ENCODE measurements at places on chromosomes 5 and 9.

GRCh38 chr5:104128348-104128747, 565.8 kb upstream of the NUDT12 start:
- H3K36me3 ChIP-seq: no peaks in the 10 kb centered on the region
- H3K27me3 ChIP-seq: no peaks in the 10 kb centered on the region
- no peak for DNase-seq
- H3K4me3 ChIP-seq: no peak overlapping the region
- H3K4me1 ChIP-seq: no peaks in the 10 kb centered on the region

DNA sequence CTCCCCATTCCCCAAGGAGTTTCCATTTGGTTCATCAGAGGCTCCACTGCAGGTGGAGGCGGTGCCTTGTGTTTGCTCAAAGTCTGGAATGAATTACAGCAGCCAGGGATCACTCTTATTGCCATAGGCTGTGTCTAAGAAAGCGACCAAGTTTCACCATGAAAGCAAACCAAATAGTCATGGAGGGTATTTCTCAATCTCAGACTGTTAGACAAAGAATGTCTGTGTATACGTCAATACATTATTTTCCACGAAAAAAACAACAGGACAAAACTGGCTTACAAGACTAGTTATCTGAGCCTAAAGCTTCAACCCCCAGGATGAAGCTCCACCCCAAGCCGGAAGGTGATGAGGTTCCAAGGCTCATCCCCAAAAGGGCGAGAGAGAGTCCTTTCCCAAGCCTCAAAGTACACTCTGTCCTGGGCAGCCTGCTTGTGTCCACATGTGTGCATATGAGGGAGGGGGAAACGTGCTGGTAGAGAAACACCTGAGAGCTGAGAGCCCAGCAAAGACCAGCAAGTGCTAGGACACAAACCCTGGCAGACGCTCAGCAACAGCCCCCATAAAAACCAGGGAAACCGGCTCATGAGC, 4.3 kb downstream of the B4GALT1 start:
- peaks cover 10% of the 10 kb centered on the region for H3K4me1 ChIP-seq
- no peak for DNase-seq
- H3K36me3 ChIP-seq: no peaks in the 10 kb centered on the region
- peaks cover 3% of the 10 kb centered on the region for H3K27me3 ChIP-seq
- no peak overlapping the region for H3K4me3 ChIP-seq

GRCh38 chr9:128946571-128947276, 679 bp downstream of the DOLK start:
- peaks cover 24% of the 10 kb centered on the region for H3K36me3 ChIP-seq
- no peak for DNase-seq
- H3K4me1 ChIP-seq: peaks cover 4% of the 10 kb centered on the region
- H3K27ac ChIP-seq: peak overlapping the region; percentile 72
- peak overlapping the region; percentile 96 for H3K4me3 ChIP-seq
- no peaks in the 10 kb centered on the region for H3K27me3 ChIP-seq

DNA sequence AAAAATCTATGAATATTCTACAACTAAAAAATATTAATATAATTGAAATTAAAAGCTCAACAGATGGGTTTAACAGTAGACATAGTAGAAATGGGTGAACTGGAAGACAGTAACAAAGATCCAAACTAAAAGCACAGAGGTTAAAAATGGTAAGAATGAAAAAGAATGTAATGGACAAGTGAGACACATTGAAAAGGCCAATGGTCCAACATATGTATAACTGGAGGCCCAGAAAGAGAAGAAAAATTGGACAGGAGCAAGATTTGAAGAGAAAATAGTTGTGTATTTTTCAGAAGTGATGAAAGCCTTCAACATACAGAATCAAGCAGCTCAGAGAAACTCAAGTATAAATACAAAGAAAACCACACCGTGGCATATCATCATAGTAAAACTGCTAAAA, 58.6 kb downstream of the PCDHGC5 start:
- peaks cover 9% of the 10 kb centered on the region for H3K36me3 ChIP-seq
- DNase-seq: no peak
- H3K4me1 ChIP-seq: no peaks in the 10 kb centered on the region

GRCh38 chr5:180860887-180861822, at the start of gene ZFP62:
Gene ZFP62, minus strand, starts transcription at chr5:180861276. Its CDS starts 57 bp downstream, at chr5:180861219.
- no peaks in the 10 kb centered on the region for H3K36me3 ChIP-seq
- H3K27me3 ChIP-seq: no peaks in the 10 kb centered on the region
- peak within 1 kb of the TSS; percentile 69 for H3K4me3 ChIP-seq
- H3K4me1 ChIP-seq: no peaks in the 10 kb centered on the region
- peak; percentile 95 for DNase-seq

GRCh38 chr9:105425816-105426433, 21.9 kb upstream of the FSD1L start:
- DNase-seq: peak; percentile 28
- no peak overlapping the region for H3K27ac ChIP-seq

GRCh38 chr5:42992088-42992879, 47.8 kb downstream of the ANXA2R start:
- H3K27ac ChIP-seq: no peak overlapping the region
- peaks cover 3% of the 10 kb centered on the region for H3K4me1 ChIP-seq
- no peak for DNase-seq
- H3K36me3 ChIP-seq: no peaks in the 10 kb centered on the region

DNA sequence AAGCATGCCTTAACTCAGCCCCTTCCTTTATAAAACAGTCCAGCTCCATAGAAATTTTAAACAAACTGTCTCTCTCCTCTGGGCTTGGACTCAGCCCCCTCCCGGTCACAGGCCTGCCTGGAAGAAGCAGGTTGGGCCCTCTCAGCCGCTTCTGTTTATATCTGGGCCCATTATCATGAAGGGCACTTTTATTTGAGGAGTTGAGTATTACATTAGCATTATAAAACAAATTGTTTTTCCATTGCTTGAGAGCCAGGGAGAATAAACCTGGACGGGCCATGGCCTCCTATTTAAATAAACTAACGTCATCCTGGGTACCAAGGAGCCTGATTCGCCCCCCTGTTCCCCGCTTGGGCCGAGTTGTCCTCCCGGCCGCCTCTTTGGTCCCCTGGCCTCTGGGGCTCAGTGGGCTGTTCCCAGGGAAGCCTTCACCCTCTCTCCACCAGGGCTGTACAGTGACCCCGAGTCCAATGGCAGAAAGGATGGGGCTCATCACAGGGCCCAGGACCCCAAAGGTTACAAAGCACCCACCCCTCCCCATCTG, 13.2 kb downstream of the IRX2 start:
- no peaks in the 10 kb centered on the region for H3K36me3 ChIP-seq
- H3K27ac ChIP-seq: no peak overlapping the region
- DNase-seq: no peak
- H3K4me3 ChIP-seq: peak overlapping the region; percentile 62
- peaks cover 13% of the 10 kb centered on the region for H3K4me1 ChIP-seq

DNA sequence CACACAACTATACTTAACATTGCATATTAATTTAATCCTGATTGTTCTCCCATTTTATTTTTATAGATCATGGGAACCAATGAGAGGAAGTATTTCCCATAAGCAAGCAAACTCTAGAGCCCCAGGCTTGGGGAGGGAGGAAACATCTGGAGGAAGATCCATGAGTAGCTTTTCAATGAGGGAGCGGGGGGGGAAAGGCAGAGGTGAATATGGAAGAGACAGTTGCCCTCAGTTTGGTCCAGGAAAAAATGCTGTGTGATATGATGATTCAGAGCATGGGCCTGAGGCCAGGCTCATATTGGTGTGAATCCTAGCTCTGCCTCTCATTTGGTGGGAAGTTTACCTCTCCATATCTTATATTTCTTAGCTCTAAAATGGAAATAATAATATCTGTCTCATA, 42.2 kb upstream of the ALDOB start:
- H3K4me3 ChIP-seq: no peak overlapping the region
- peaks cover 15% of the 10 kb centered on the region for H3K36me3 ChIP-seq
- H3K27ac ChIP-seq: no peak overlapping the region
- H3K27me3 ChIP-seq: no peaks in the 10 kb centered on the region

GRCh38 chr5:119340597-119341218, 15.1 kb upstream of the TNFAIP8 start:
- no peaks in the 10 kb centered on the region for H3K36me3 ChIP-seq
- H3K4me1 ChIP-seq: no peaks in the 10 kb centered on the region
- no peaks in the 10 kb centered on the region for H3K27me3 ChIP-seq

- H3K4me3 ChIP-seq: no peak overlapping the region
- DNase-seq: no peak
- 0 out of 2 replicates have a peak, but pooled peaks cover under 1% of the 10 kb centered on the region for H3K4me1 ChIP-seq
- H3K27me3 ChIP-seq: no peaks in the 10 kb centered on the region
- no peaks in the 10 kb centered on the region for H3K36me3 ChIP-seq
Observed at GRCh38 chr5:160500786-160501779, 79.4 kb downstream of the PTTG1 start.

- no peaks in the 10 kb centered on the region for H3K27me3 ChIP-seq
- no peaks in the 10 kb centered on the region for H3K36me3 ChIP-seq
- no peak for DNase-seq
Observed at GRCh38 chr5:38585816-38586215, 29.4 kb upstream of the LIFR start.

- no peaks in the 10 kb centered on the region for H3K27me3 ChIP-seq
- no peak overlapping the region for H3K27ac ChIP-seq
- peaks cover 13% of the 10 kb centered on the region for H3K4me1 ChIP-seq
- no peaks in the 10 kb centered on the region for H3K36me3 ChIP-seq
- DNase-seq: no peak
Observed at GRCh38 chr5:113694576-113694975, 181.1 kb downstream of the YTHDC2 start.

DNA sequence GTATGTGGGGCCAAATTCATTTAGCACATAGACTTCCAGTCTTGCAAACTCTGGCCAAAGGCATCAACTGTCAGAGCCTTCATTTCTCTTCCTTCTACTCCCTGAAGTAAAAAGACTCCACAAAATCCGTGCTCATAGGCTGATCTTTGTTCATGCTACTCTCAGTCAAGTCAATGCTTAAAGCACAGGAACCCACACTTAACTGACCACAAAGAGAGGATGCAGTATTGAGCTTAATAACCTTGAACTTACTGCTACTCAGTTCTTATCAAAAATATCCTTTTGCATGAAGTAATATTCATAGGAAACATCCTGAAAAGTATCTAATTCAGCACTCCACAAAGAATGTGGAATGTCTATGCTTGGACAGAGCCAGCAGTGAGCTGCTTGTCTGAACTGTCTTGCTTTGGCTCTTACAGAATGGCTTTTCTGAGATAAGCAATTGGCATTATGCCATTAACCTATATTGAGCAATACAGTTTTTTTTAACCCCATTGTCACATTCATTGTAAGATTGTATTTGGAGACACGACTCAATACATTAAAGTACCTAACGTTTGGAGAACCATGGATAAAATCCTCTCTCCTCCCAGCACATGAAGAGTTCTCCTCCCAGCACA, 21.7 kb downstream of the LPAR1 start:
- no peaks in the 10 kb centered on the region for H3K36me3 ChIP-seq
- H3K4me3 ChIP-seq: no peak overlapping the region
- H3K27ac ChIP-seq: no peak overlapping the region
- no peaks in the 10 kb centered on the region for H3K27me3 ChIP-seq
- H3K4me1 ChIP-seq: no peaks in the 10 kb centered on the region
- no peak for DNase-seq

DNA sequence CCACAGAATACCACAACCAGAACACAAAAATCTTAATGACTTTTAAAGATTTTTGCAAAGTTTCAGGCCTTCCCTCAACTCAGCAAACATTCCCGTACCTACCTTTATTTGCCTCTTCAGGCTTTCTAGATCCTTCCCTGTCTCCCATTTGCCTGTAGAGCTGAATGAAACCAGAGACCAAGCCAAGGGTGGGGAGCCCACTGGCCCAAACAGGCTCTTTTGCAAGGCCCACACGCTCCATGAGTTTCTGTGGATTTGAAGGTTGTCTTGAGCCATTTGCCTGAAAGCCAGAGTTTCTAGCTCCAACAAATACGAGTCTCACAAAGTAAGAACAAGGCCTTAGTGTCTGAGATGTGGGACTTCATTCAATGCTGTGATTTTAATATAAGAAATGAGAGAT, 107.8 kb downstream of the GAS1 start:
- H3K27ac ChIP-seq: no peak overlapping the region
- H3K4me3 ChIP-seq: no peak overlapping the region
- DNase-seq: no peak

GRCh38 chr9:3492214-3492613, 33.6 kb downstream of the RFX3 start:
- no peak overlapping the region for H3K4me3 ChIP-seq
- H3K4me1 ChIP-seq: no peaks in the 10 kb centered on the region
- H3K27me3 ChIP-seq: no peaks in the 10 kb centered on the region
- no peaks in the 10 kb centered on the region for H3K36me3 ChIP-seq
- no peak overlapping the region for H3K27ac ChIP-seq
- no peak for DNase-seq

- no peak overlapping the region for H3K27ac ChIP-seq
- no peaks in the 10 kb centered on the region for H3K36me3 ChIP-seq
- H3K27me3 ChIP-seq: no peaks in the 10 kb centered on the region
Observed at GRCh38 chr5:170315154-170315553, 17.6 kb upstream of the LCP2 start.

DNA sequence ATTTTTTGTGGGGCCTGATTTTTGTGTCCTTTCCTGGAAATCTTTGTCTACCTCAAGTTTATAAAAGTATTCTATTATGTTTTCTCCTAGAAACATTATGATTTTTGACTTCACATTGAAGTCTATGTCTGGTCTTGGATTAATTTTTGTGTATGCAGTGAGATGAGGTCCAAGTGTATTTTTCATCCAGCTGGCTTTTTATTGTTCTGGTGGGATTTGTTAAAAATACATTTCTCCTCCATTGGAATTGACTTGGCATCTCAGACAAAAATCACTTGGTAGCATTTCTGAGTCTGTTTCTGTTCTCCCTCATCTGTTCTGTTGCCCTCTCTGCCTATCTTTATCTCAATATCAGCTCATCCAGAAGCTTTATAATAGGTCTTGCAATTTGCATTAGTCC, 109.0 kb downstream of the IRX1 start:
- H3K27ac ChIP-seq: no peak overlapping the region
- no peaks in the 10 kb centered on the region for H3K27me3 ChIP-seq
- H3K4me3 ChIP-seq: no peak overlapping the region
- no peaks in the 10 kb centered on the region for H3K36me3 ChIP-seq
- no peak for DNase-seq

- H3K27me3 ChIP-seq: no peaks in the 10 kb centered on the region
- no peak overlapping the region for H3K27ac ChIP-seq
- no peaks in the 10 kb centered on the region for H3K36me3 ChIP-seq
- no peak overlapping the region for H3K4me3 ChIP-seq
Observed at GRCh38 chr9:33155393-33155792, 11.7 kb downstream of the B4GALT1 start.

DNA sequence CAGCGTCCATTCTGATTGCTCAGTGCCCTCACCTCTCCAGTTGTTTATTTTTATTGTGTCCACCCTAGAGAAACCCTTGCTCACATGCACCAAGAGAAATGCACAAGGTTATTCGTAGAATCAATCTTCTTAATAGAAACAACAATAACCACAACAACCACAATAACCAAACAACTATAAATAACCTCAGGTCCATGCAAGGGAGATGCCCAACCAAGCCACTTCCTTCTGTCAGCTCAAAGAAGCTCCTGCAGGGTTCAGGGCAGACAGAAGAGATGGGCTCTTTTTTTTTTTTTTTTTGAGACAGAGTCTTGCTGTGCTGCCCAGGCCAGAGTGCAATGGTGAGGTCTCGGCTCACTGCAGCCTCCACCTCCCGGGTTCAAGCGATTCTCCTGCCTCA, 14.9 kb upstream of the TCOF1 start:
- no peak for DNase-seq
- H3K27me3 ChIP-seq: no peaks in the 10 kb centered on the region
- no peaks in the 10 kb centered on the region for H3K4me1 ChIP-seq
- no peak overlapping the region for H3K27ac ChIP-seq
